Spinal cord (tissue), 10 donors: ENCODE measurements at places on chromosomes 13 and 19.
A peak's percentile ranks its signal among the peaks of the same experiment; 100 is the strongest.

GRCh38 chr13:32989942-32990341, 26.3 kb upstream of the KL start:
- no peak for DNase-seq

GRCh38 chr13:21031594-21032275, 29.7 kb downstream of the LATS2 start:
- DNase-seq, result no peak

GRCh38 chr13:19766591-19766990, 16.2 kb downstream of the PSPC1 start:
- no peak for DNase-seq

GRCh38 chr13:25686831-25687470, 315.2 kb downstream of the ATP8A2 start:
- DNase-seq, result no peak

GRCh38 chr19:10639836-10640235, 14.3 kb upstream of the ILF3 start:
- DNase-seq, result no peak

GRCh38 chr19:58056261-58056660, 2.8 kb upstream of the ZNF135 start:
- DNase-seq, result no peak

- DNase-seq, result peak; percentile 23
Measured at GRCh38 chr13:113152984-113153809, 5.3 kb upstream of the PROZ start.

- no peak for DNase-seq
Measured at GRCh38 chr19:15022752-15023151, 26.5 kb upstream of the CASP14 start.

DNA sequence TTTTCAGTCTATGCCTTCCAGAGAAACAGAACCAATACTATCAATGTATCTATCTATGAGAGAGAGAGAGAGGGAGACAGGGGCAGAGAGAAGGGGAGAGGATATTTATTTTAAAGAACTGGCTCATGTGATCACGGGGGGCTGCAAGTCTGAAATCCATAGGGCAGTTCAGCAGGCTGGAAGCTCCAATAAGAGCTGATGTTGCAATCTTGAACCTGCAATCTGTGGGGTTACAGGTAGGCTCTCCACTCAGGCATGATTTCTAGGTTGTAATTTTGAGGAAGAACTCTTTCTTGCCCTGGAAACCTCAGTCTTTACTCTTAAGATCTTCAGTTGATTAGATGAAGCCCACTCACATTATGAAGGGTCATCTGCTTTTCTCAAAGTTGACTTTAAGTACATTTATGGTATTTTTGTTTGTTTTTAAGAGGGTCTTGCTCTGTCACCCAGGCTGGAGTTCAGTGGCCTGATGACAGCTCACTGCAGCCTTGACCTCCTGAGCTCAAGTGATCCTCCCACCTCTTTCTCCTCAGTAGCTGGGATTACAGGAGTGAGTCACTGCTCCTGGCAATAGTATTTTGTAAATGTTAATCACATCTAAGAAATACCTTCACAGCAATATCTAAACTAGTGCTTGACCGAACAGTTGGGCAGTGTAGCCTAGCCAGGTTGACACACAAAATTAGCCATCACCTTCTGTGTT, 376.4 kb downstream of the FGF9 start:
- DNase-seq, result no peak

DNA sequence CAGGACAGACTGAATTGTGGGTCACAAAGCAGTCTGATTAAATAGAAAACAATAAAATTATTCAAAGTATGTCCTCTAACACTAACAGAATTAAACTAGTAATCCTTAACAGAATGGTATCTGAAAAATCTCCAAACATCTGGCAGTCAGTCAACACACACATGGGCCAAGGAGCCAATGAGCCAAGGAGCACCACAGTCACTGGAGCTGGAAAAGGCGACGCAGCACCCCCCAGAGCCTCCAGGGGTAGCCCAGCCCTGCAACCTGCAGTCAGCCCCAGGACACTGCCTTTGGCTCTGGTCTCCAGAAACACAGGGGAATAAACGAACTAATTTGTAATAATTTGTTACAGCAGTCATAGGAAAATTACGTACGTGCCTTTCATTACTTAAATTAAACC, 12.3 kb downstream of the TUBGCP3 start:
- no peak for DNase-seq

- DNase-seq, result no peak
Measured at GRCh38 chr13:29421118-29421517, 174.4 kb downstream of the SLC7A1 start.

DNA sequence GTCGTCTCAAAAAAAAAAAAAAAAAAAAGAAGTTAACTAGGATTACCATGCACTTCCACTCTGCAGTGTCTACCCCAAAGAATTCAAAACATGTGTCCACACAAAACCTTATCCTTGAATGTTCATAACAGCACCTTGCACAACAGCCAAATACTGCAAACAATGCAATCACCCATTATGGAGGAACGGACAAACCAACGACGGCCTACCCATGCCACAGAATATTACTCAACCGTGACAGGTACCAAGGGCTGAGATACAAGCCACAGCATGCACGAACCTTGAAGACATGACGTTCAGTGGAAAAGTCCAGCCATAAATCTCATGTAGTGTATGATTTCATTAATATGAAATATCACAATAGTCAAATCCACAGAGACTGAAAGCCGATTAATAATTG, 3.0 kb upstream of the SHISA7 start:
- DNase-seq, result no peak

DNA sequence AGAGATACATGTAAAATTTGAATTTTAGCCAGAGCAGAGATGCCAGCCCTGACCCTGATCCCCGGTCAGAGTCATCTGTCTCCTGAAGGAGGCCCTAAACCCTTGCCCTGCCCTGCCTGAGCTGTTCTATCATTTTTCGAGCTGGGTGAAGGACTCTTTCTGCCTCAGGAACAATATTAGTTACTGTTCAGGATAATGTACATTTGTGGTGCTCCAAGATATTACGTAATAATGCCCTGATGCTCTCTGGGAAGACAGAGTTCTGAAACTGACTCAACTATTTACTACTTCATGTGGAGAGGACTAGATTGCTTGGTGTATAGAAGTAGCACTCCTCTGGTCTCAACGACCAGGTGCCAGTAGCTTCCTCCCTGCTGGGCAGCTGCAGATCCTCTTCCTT, 37.9 kb upstream of the UBL3 start:
- no peak for DNase-seq

DNA sequence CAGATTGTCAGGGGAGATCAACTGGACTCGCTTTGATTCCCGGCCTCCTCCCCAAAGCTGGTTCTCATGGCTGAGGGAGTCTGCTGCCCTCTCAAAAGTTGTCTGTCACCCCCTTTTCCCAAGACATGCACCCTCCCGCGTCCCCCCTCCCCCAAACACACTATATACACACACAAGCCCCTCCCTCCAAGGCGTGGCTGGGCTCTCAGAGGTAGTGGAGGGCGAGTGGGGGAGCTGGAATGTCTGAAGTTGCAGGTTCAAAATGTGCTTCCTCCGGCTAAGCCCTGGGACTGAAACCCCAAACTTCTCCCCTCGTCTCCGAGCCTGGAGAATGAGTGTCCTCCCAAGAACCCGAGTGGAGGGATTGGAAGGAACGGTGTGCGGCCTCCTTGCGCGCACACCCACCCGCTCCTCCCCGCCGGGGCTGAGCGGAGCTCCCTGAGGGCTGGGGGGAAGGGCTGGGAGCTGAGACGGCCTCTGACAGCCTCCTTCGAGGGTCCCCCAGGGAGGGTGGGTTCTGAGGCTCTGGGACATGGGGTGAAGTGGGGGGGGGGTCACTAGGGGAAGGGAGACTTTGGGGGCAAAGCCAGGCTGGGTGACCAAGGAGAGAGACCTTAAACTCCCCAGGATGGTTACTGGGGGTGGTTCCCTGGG, 9.9 kb upstream of the MEIS3 start:
- DNase-seq, result no peak

DNA sequence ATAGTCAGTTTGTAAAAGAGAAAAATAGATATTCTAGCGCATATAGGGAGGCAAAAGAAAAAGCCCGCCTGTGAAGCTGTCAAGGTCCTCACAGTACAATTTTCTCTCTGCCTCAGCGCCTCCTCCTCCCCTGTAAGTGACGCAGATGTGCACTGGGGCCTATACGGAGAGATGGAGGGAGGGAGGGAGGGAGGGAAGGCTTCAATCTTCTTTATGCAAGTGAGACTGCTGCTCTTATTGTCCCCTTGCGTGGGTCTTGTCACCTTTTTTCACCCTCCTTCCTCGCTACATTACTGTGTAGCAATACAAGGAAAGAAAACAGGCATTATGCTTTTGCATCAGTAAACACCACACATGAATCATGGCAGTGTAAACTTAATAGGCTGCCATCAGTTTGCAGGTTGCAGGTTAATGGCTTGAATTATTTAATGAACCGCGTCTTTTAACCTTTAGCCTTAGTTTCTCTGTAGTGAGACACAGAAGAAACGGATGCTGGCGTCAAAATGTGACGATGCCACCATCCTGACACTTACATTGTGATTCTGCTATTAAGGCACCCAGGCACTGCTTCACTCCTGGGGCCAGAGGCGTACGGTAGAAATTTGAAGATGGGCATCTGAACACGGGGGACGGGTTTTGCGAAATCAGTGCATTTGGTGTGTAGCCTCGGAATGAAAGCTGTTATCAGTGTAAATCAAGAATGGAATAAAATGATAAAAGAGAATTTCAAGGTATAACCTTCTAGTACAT, at the start of gene KLHL1:
Gene KLHL1 (minus strand): TSS at position 97 of the 750 bp plus-strand sequence. CDS start 753 bp downstream, outside the sequence.
- DNase-seq, result no peak

- DNase-seq, result no peak
Measured at GRCh38 chr19:5041168-5041912, 72.4 kb downstream of the KDM4B start.

GRCh38 chr13:46100191-46100815, 4.5 kb downstream of the CPB2 start:
- no peak for DNase-seq

DNA sequence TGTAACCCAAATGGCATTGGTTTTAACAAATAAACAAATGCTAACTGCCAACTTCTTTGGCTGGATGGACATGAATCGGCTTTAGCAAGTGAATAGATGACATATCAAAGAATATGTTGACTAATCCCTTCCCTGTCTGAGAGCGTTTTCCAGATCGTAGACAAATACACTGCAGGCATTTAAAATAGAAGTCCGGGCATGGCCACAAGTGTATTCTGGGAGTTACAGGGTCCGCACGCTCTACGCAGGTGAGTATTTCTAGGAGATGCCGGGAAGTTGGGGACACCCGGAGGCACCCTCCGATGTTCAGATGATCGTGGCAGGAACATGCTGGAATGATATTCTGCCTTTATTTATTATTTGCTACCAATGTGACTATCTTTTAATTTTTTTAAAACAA, 53.2 kb upstream of the ZNF536 start:
- DNase-seq, result no peak

GRCh38 chr13:113638806-113639205, 19.2 kb downstream of the ATP4B start:
- DNase-seq, result no peak

DNA sequence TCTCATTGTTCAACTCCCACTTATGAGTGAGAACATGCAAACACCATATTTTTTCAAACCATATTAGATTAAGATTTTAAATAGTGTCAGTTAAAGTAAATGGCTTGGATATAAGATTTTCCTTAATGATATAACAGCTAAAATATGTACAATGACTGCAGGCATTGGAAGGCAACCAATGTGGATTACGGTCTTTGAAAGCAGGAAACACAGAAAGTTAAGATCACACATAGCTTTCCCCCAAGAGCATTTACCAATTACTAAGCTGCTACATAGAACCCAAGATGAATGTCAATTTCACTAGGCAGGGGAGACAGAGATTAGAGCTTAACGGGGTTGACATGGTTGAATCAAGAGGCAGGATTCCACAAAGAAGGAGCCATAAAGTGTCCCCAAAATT, 173.2 kb upstream of the TRPC4 start:
- no peak for DNase-seq

- DNase-seq, result no peak
Measured at GRCh38 chr13:99434258-99434788, 66.9 kb upstream of the TM9SF2 start.

GRCh38 chr13:37769545-37769944, 100.0 kb downstream of the TRPC4 start:
- DNase-seq, result no peak

GRCh38 chr13:76745261-76746200, 140.7 kb downstream of the KCTD12 start:
- DNase-seq, result peak; percentile 62

DNA sequence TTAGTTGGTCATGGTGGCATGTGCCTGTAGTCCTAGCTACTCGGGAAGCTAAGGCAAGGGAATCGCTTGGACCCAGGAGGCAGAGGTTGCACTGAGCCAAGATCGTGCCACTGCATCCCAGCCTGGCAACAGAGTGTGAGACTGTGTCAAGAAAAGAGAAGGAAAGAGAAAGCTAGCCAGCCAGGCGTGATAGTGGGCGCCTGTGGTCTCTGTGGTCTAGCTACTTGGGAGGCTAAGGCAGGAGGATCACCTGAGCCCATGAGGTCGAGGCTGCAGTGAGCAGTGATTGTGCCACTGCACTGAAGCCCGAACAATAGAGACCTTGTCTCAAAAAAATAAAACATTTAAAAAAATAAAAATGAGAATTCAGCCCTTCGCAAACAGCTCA, 33.3 kb downstream of the TIMM13 start:
- DNase-seq, result no peak

GRCh38 chr19:55418185-55418584, 10.6 kb upstream of the UBE2S start:
- DNase-seq, result peak; percentile 71

GRCh38 chr13:43232144-43232872, 208.9 kb downstream of the DNAJC15 start:
- DNase-seq, result no peak

DNA sequence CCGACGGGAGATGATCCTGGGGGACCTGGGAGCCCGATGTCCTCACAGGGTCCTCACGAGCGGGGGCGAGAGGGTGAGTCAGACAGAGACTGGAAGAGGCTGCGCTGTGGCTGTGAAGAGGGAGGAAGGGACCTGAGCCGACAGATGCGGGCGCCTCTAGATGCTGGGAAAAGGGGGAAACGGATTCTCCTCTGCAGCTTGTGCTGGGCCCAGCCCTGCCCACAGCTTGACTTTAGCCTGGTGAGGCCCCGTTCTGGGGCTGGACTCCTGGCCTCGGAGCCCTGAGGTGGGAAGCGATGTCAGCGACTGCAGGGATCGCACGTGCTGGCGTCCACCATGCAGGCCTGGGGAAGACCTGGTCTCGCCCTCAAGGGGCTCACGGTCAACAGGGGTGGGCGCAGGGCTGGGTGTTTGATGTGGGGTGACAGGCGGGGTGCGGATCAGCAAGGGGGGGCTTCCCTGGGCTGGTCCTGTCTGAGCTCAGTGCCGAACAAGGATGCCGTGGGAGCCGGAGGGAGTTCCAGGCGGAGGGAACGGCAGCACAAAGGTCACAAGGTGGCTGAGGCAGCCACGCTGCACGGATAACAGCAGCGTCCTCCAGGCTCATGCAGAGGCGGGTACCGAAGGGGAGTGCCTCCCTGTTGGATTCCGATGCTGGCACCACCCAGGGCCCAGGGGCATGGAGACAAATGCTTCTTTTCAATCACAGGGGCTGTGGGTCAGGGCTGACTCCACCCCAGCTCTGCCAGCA, 31.8 kb downstream of the PIP5K1C start:
- DNase-seq, result no peak

- no peak for DNase-seq
Measured at GRCh38 chr13:98487522-98487921, 89.4 kb downstream of the STK24 start.

- peak; percentile 97 for DNase-seq
Measured at GRCh38 chr13:96053003-96053703, at the start of gene UGGT2. UGGT2 (minus strand) TSS chr13:96053401; CDS start chr13:96053312, 89 bp downstream.
